Esophagus mucosa (tissue), 1 donor: ENCODE measurements at places on chromosomes 3 and 15. TPM values are rescaled to one million over a fixed set of nuclear protein-coding genes. Genes with fewer than 3 reads are reported as not detected.

- no peak for ATAC-seq
Observed at GRCh38 chr15:82117296-82117695, 71.5 kb upstream of the MEX3B start.

DNA sequence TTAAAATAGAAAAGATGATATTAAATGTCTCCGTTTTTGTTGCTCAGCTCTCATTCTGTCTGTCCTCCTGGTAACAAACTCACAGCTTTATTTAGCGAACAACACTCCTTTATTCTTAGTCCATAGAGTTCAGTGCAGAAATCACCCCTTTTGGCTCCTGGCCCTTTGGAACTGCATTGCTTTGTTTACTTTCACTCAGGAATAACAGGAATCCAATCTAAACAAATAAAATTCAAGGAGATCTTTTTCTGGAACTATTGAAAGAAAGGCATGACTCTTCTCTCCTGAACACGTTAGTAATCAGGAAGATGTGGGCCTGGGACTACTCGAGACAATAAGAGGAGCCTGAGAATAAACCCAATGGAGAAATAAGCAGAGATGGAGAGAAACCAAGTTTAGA lies 409.2 kb downstream of the DIPK2A start:
- ATAC-seq: no peak

DNA sequence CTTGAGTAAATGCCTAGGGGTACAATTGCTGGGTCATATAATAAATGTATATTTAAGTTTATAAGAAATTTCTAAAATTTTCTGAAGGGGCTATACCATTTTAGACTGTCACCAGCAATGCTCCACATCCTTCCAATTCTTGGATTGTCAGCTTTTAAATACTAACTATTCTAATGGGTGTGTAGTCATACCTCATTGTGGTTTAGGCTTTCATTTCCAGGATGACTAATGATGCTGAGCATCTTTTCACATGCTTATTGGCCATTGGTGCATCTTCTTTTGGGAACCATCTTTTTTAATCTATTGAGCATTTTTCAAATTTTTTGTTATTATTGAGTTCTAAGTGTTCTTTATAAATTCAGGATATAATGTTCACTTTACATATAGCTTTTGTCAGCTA lies 52.5 kb upstream of the CORO2B start:
- no peak for ATAC-seq

DNA sequence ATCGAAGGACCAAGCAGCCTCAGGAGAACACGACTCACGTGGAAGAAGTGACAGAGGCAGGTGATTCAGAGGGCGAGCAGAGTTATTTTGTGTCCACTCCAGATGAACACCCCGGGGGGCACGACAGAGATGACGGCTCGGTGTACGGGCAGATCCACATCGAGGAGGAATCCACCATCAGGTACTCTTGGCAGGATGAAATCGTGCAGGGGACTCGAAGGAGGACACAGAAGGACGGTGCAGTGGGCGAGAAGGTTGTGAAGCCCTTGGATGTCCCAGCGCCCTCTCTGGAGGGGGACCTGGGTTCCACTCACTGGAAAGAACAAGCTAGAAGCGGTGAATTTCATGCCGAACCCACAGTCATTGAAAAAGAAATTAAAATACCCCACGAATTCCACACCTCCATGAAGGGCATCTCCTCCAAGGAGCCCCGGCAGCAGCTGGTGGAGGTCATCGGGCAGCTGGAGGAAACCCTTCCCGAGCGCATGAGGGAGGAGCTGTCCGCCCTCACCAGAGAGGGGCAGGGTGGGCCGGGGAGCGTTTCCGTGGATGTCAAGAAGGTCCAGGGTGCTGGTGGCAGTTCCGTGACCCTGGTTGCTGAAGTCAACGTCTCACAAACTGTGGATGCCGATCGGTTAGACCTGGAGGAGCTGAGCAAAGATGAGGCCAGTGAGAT lies 26.0 kb downstream of the SYNM start:
- ATAC-seq: no peak

GRCh38 chr3:147411238-147411814 lies 2.2 kb downstream of the ZIC1 start:
- no peak for ATAC-seq

DNA sequence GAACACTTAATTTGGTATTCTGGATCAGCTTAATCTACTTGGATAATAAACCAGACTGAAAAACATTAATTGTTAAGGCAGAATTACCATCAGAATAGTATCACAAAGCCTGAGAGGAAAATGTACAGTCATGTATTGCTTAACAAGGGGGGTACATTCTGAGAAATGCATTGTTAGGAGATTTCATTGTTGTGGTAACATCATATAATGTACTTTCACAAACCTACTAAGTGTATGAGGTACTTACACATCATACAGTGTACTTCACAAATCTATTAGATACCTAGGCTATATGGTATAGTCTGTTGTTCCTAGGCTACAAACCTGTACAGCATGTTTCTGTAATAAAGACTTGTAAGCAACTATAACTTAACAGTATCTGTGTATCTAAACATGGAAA lies 68.2 kb downstream of the NBEAL2 start:
- no peak for ATAC-seq

GRCh38 chr3:150138824-150139223 lies 168.1 kb upstream of the PFN2 start:
- no peak for ATAC-seq

DNA sequence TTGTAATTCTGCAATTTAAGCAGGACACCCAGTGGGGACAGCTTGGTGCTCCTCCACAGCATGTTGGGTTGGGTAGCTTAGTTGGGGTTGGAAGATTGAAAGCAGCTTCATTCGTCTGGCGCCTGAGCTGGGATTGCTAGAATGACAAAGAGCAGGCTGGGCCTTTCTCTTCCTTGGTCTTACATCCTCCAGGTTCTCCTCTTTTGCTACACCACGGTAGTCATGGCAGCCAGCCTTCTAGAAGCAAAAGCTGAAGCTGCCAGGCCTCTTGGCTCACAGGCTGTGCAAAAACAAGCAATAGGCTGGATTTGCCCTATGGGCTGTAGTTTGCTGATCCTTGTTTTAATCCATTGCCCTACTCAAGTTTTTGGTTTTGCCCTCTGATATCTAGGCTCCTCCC lies 3.2 kb upstream of the ANXA2 start:
- no peak for ATAC-seq

- peak; percentile 79 for ATAC-seq
Observed at GRCh38 chr3:11254876-11255275, 17.3 kb upstream of the ATG7 start.

DNA sequence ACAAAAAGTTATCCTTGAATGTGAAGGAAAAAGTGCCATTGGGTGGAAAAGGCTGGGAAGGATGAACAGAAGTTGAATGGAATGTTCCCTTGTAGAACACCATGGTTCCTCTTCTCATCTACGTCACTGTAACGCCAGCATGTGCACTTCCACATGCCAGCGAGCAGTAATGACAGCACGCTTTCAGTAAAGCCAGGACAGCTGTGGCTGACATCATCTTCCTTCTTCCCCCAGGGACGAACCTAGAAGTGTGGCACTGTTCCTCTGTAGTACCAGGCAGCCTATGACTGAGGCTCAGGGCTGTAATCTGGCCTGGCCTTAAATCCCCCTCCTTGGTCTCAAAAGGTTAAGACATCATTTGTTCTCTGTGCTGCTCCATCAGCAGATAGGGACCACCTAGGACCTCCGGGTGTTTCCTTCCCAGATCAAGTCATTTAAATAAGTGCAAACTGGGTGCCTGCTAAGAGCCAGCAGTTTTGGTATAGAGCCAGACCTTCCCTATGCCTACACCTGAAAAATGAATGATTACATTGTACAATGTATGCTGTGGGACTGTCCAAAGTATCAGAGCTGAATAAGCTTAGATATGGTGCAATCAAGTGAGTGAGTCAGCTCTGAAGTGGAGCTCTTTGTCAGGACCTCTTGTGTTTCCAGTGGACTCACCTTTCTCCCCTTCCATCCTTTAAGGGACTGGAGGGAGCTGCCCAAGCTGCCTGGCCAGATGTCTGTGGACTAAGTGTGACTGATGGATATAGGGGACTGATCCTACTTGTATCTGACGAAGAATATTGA lies 5.6 kb upstream of the SRPRB start:
- ATAC-seq: peak; percentile 94

DNA sequence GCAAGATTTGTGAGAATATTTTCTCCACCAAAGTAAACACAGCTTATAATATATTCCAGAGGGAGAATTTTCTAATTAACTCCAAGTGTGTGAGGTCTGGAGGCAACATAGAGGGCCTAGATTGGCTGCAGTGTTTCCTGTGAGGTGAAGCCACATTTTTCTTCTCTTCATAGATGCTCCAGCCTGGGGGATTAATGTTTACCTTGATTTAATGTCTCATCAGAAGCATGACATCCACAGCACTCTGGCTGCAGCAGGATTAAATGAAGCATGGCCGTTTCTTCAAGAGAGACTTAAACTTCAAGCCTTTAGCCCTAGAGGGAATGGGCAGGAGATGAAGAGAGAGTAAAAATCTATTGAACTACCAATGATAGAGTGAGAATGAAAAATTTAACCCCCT lies 137.9 kb upstream of the ZBTB20 start:
- ATAC-seq: no peak

DNA sequence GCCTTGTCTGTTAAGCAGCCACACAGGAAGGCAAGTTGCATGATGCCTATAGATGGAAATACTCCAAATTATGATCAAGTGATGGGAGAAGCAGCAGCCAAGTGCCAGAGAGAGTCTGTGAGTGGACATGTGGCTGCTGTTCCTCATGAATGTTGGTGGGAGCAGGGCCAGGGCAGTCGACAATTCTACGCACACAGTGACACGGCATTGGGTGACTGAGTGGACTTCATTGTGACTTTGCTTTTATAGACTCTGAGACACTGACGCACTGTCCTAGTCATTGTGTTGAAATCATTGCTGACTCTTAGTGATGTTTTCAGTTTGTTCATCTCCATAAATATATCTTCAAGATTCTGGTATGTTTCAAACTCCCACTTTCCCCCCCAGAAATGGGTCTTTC lies 246.3 kb upstream of the SEMA6D start:
- no peak for ATAC-seq

DNA sequence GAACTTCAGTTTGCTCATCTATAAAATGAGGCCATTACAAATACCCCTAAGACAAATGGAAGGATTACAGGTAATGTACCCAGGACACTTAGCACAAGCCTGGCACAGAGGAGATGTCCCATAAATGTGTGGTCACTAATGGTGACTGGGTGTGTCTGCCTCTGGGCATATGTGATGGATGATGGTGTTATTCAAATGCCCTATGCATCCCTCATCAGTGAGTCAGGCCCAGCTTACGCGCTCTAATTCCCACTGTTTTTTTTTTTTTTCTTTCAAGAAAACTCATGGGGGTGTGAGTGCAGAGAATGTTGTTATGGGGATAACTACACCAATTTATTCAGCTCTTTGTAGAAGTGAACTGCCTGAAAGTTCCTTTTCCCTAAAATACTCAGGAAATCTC lies 23.6 kb upstream of the KIF23 start:
- peak; percentile 83 for ATAC-seq

DNA sequence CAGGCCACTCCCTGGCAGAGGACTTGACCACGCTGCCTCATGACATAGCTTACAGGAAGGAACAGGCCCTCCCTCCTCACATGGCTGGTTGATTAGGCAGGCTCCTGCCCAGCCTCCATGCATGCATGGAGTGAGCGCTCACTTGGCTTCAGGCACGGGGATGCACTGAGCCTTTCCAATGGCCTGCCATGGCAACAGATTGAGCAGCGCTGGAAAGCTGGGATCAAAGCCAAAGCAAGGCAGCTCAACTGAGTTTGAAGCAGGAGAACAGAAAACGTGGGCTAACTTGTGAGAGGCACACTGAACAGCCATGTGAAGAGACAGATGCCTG lies 5.9 kb upstream of the GRAMD2A start:
- ATAC-seq: peak; percentile 90

DNA sequence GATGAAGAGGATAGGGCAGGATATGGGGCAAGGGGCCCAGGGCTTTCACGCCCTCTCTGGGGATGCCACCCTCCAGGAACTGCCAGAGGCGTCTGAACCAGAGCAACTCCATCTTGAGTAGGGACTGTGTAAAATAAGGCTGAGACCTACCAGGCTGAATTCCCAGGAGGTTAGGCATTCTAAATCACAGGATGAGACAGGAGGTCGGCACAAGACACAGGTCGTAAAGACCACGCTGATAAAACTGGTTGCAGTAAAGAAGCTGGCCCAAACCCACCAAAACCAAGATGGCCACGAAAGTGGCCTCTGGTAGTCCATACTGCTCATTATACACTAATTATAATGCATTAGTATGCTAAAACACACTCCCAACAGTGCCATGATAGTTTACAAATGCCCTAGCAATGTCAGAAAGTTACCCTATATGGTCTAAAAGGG lies 40.7 kb downstream of the HERC1 start:
- ATAC-seq: no peak

DNA sequence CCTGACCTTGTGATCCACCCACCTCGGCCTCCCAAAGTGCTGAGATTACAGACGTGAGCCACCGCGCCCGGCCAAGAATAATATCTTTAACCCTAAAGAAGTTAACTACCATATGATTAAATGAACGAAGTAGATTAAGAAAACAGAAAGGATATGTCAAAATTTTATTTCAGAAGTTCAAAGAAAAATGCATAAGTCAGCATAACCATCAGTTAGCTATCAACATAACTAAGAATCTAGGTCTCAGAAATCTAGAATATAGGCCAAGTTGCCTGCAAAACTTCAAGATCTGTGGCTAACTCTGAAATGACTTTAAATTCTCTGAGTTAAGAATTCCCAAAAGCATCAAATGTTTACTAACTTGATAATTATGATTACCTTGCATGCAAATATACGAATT lies 38.0 kb downstream of the INO80 start:
- ATAC-seq: no peak

DNA sequence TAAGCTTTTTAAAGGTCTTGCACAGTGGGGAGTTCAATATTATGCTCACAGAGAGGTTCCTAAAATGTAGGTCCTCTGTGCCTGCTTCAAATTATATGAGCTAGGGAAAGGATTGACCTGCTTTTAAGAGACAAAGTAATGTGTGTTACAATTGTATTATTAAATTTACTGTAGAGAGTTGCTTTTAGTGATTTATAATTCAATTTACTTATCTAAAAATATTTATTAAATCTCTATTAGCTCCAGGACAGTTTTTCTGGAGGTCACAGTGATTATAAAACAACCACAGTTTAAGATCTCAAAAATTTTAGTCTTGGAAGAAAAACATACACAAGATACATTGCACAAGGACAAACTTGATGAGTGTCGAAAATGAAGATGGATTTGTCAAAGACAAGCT lies 665.7 kb upstream of the ARPP21 start:
- no peak for ATAC-seq

GRCh38 chr3:27079427-27080257 lies 289.5 kb downstream of the NEK10 start:
- ATAC-seq: no peak

GRCh38 chr3:171245796-171246765 lies 214.1 kb downstream of the TNIK start:
- no peak for ATAC-seq

DNA sequence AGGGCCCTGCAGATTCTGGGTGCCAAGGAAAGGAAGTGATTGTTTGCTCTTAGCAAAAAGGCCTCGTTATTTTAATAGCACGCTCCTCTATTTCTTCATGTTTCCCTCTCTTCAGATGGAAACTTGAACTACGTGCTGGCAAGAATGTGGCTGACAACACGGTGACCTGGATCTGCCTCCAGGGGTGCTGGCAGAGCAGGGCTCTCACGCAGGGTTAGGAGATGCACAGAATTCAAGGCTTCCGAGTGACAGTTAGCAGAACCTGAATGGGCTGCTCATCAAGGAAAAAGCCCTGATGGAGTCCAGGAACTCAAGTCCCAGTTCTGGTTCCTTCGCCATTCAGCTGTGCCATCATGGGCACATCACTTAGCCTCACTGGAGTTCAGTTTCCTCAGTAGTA lies 22.7 kb downstream of the CYP19A1 start:
- ATAC-seq: no peak

Gene DUOX2
- 29.3 TPM for total RNA-seq

Gene PAK6
- 25.3 TPM for total RNA-seq

Gene SPINK8
- total RNA-seq: 1.6 TPM

Gene DAZL
- not detected for total RNA-seq
